T-helper 2 cell treated with Interferon-gamma antibody and Interleukin-4, amounts not matched to agents 5 μg/mL and 100 μg/mL, for 36 hours (primary cell): ENCODE measurements at places on chromosomes 6 and 20.

- no peak for DNase-seq
These were observed 39.9 kb downstream of the ANKRD60 start for GRCh38 chr20:58188527-58188926.

DNA sequence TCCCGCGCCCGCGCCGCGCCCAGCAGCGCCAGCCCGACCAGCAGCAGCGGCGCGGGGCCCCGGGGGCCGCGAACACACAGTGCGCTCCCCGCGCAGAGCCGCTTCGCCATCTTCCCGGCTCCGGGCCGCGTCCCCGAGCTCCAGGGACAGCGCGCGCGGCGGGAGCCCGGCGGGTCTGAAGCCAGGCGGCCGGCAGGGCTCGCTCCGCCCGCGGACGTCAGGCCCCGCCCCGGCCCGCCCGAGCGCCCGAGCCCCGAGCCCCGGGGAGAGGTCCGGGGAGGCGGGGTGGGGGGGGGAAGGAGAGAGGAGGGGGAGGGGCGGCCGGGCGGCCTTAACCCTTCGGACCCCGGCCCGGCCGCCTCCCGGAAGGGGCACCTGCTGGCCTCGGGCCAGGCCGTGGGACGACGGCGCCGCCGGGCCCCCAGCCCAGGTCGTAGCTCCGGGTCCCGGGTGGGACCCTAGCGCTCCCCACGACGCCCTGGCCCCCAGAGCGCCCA lies at the start of gene LAMA5:
Gene LAMA5, minus strand, starts transcription at position 177 of the 497 bp plus-strand sequence. Its CDS starts 67 bp downstream, at position 110.
- DNase-seq, result no peak

DNA sequence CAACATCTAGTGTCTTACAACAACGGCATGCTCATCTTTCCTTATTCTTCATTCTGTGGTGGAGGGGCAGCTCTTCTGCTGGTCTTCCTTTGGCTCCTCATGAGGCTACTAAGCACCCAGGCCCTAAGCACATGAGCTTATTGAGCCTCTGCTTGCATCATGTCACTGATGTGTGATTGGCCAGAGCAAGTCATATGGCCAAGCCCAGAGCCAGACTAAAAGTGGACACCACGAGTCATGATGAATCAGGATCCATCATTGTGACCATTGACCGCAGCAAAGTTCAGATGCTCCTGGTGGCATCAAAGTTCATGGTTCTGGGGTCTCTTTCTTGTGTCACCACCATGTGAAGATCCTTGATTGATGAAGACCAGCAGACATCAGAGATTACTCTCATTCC lies 192.0 kb upstream of the FOXA2 start:
- no peak for DNase-seq

- DNase-seq, result no peak
These were observed 96.7 kb upstream of the OPRM1 start for GRCh38 chr6:153942361-153942760.

DNA sequence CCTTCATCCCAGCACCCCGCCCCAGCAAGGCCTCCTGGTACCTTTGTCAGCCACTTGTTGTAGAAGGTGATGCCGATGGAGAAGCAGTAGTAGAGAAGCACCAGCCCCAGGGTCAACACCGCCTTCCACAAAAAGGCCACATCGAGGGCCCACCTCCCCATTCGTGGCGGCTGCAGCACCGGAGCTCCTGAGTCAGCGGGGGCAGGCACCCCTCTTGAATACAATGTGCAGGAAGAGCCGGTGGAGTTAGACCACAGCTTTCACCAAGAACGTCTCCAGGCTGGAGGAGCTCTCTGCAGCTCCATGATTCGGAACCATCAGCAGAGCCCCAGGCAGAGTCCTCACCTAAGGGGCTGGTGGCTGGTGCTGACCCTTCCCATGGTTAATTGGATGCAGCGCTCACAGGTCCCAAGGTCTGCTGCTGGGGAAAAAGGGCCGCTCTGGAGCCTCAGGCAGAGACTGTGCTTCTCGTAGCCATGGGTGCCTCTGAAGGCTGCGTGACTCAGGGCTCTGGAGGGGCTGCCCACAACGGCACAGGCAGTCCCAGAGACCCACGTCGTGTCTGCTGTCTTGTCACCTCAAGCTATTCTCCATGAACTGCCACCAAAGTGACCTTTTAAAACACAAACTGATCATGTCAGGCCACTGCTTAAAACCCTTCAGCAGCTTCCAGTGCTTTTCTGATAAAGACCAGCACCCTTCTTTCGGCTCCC lies 47.9 kb downstream of the ELMO2 start:
- no peak for DNase-seq

DNA sequence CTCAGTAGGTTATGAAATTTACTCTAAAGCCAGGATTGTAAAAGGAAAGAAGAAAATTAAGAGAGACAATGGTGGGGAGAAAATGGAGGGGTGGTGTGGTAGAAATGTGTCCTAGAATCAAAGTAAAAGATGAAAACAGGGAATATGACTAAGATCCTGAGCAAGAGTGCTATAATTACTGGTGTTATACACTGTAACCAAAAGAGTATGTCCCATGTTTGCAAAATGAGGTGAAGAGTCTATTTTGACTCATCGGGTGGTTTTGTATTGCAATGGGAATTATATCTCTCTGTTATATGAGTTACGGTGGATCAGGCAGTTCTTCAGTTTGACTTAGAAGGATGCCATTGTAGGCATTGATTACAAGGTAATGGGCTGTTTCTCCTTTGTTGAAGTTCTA lies 8.5 kb downstream of the L3MBTL3 start:
- no peak for DNase-seq

DNA sequence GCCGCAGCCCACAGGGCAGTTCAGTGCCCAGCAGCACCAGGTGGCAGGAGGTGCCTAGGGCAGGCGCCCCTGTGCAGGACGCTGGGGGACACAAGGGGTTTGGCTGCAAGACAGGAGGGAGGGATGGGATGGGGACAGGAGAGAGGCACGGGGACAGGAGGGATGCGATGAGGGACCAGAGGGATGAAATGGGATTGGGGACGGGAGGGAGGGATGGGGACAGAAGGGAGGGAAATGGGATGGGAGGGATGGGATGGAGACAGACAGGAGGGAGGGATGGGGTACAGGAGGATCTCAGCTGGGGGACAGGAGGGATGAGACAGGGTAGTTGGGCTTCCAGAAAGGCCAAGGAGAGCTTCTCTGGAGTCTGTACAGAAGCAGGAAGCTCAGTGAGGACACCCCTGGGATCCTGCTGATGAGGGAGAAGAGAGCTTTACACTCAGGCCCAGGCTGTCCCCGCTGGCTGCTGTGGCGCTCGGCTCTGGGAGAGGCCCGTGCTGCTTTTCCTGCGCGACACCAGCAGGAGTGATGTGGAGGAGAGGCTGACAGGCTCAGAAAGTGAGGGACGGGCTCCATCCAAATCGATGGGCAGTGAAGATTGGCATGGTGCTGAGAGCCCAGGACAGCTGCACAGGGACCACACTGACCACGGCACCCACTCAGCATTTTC lies 400.8 kb downstream of the SMOC2 start:
- DNase-seq, result no peak

- DNase-seq, result no peak
These were observed 87.9 kb downstream of the ARID1B start for GRCh38 chr6:156865019-156865629.

- DNase-seq, result no peak
These were observed 35.9 kb downstream of the MAPK14 start for GRCh38 chr6:36063318-36064060.

GRCh38 chr6:119077391-119077642 lies 1.1 kb downstream of the FAM184A start:
- DNase-seq, result no peak

DNA sequence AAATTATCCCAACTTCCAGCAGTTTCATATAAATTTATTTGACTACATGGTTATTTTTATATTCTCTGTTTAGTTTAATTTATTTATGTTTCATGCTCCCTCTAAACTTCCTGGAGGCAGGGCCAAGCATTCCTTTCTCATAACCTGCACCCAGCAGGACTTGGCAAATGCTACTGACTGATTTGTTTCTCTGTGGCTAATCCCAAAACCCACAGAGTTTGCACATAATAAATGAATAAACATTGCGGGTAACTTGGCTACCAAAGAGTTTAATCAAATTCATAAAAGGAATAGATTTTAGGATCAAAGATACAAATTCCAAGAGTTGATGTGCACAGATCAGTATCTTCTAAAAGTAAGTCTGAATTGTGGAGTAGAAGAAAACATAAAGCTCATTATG lies 239.5 kb downstream of the SLC35F1 start:
- no peak for DNase-seq

DNA sequence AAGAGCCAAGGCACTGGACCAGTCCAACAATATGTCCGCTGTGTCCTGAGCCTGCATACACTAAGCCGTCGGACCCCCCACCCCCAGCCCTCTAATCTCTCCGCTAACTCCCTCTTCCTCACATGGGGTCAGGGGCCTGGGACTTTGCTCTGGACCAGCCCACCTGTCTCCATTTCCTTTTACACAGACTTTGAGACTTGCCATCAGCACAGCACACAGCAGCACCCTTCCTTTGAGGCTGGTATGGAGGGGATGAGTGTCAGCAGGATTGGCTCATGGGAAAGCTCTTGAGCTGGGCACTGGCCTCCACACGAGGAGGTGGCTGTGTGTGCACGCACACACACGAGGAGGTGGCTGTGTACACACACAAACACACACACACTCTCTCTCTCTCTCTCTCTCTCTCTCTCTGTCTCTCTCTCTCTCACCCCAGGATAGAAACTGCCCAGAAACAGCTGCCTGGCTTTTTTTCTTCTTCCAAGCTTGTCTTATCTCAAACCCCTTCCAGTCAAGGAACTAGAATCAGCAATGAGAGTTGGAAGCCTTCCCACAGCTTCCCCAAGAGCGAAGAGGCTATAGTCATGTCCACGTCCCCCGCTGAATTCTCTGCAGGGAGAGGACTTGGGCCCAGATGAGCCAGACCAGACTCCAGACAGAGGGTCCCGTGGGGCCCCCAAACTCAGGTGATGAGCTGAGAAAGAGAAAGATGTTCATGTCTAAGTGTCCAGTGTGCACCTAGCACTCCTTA lies 18.6 kb downstream of the SLC9A8 start:
- no peak for DNase-seq

GRCh38 chr20:40532103-40532502 lies 156.9 kb downstream of the MAFB start:
- no peak for DNase-seq

DNA sequence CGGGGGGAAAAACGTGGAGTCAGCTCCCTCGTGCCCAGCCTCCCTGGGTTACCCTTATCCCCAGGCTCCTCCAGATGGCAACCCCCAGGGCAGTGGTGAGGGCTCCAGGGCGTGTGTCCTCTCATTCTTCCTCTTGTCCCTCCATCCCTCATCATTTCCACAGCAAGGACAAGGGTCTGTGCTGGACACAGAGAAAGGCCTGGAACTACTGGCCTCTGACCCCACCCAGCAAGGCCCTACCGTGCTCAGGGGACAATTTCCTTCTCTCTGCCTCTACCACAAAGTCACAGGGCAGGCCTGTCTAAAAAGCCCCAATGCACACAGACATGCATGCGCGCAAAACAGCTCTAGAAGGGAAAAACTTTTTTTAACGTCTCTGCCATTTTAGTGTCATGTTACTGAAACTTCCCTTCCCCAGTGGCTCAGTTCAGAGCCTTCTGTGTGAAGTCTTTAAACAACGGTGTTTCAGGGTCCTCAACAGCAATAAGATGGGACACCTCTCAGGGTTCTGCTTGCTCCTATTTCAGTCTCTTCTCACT lies 1.1 kb upstream of the SLC35B2 start:
- no peak for DNase-seq

DNA sequence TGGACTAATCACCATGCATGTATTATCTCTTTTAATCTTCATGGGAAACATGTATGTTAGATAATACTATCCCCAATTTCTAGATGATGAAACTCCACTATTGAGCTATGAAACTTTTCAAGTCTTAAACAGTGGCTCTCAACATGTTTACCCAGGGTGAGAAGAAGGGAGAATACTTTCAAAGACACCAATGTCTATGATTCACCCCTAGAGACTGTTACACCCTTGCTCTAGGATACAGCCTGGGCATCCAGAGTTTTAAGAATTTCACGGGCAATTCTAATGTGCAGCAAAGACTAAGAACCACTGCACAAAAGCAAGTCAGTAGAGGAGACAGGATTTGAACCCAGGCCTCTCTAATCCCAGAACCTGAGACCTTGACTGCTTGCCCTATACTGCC lies 47.8 kb downstream of the GFOD1 start:
- no peak for DNase-seq

GRCh38 chr6:88562353-88563276 lies 396.5 kb upstream of the CNR1 start:
- no peak for DNase-seq

GRCh38 chr6:102942206-102942605 lies 1548.7 kb downstream of the GRIK2 start:
- no peak for DNase-seq

DNA sequence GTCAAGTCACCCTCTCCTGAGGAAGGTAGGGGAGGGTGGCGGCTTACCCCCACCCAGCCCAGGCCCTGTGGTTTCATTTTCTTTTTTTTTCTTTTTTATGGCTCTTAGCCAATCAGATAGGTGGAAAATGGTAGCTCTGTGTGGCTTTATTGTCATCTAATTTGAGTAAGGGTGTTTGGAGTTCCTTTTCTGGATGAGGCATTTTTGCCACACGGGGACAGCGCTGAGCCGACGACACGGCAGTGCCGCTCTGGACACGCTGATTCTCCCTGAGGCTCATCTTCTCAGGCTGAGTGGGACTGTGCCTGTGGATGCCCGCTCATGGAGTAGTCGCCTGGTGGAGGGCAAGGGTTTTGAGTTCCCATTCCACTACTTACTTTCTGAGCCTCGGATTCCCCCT lies 37.6 kb upstream of the ANGPT4 start:
- no peak for DNase-seq

DNA sequence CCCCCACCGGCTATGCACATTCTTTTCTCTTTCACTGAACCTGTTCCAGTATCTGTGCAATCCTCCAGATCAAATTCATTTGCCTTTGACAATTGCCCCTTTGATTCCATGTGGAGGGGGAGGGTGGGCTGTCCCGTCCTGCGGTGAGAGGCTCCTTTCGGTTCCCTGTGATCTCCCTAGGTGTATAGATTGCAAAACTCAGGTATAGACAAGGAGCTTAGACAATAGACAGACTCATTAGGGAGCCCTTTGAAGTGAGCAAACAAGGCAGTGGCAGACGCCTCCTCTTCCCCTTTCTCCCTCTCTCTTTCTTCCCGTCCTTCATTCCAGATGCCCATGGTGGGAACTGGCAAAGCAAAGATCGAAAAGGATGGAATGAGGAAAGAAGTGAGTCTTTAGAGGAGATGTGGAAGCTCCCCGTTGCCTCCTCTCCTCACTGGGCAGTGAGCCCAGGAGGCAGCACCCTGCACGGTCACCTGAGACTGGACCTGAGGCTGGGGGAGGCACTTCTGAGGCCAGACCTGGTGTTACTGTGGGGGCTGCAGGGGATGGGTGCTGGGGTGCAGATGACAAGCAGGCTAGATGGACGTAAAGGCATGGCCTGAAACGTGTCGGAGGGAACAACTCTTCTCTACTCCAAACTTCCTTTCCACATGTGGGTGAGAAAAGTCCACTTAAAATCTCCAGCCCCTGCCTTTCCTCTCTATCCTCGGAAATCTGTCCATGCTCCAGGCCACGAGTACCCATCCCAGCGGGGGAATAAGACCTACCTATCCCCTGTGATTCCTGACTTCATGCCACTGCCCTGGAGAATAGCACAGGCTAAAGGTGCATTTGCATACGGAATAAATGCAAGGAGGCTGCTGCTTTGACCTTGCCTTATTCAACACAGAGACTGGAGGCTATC lies 256.6 kb upstream of the FOXQ1 start:
- DNase-seq, result no peak

GRCh38 chr20:51616060-51616459 lies 73.5 kb upstream of the NFATC2 start:
- DNase-seq, result no peak

GRCh38 chr6:142854589-142855488 lies 90.1 kb downstream of the HIVEP2 start:
- DNase-seq, result no peak

- no peak for DNase-seq
These were observed 3.5 kb upstream of the LBP start for GRCh38 chr20:38342713-38343310.

- no peak for DNase-seq
These were observed 61.1 kb upstream of the SPTLC3 start for GRCh38 chr20:12947691-12948090.
